CD4-positive, alpha-beta T cell treated with Interleukin-2 at 100 ng/mL for 4 hours (primary cell): ENCODE measurements at places on chromosomes 7 and 10.

DNA sequence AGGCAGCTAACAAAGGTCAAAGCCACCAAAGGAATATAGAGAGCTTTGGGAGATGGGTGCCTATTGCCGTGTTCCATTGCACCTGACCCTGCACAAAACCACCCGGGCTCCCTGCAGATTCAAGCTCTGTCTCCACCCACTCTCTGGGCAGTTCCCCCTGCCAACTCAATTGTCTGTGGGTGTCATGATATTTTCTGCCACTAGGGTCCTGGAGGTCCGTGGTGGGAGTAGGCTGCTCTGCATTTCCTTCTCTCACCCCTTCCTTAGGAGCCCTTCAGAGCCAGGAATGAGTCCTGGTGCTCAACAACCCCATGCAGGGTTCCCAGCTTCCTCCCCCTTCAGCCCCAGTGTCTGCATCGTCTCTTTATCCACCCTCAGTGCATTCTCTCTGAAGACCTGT is 34.1 kb downstream of the PNLIPRP2 start:
- DNase-seq: no peak

DNA sequence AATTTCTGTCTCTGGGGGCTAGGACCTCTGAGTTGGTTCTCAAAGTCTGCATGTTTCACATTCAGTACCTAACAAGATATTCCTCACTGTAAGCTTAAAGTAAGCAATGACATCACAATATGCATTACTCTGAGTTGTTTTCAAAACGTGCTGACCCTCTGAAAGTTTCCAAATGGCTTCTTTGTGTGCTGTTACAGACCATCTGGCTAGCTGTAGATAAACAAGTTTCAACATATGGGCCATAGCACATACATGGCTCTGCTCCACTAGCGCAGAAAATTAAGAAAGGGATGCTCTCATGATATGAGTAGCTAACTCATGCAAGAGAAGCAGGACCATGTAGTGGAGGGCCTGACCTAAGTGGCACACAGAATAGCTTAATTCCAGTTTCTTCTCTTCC is 119.0 kb downstream of the HTR7 start:
- no peak for DNase-seq

- no peak for DNase-seq
These were observed 134.9 kb upstream of the ANK3 start for GRCh38 chr10:60524541-60524940.

- no peak for DNase-seq
These were observed 98.4 kb downstream of the OSBPL3 start for GRCh38 chr7:24881623-24882022.

DNA sequence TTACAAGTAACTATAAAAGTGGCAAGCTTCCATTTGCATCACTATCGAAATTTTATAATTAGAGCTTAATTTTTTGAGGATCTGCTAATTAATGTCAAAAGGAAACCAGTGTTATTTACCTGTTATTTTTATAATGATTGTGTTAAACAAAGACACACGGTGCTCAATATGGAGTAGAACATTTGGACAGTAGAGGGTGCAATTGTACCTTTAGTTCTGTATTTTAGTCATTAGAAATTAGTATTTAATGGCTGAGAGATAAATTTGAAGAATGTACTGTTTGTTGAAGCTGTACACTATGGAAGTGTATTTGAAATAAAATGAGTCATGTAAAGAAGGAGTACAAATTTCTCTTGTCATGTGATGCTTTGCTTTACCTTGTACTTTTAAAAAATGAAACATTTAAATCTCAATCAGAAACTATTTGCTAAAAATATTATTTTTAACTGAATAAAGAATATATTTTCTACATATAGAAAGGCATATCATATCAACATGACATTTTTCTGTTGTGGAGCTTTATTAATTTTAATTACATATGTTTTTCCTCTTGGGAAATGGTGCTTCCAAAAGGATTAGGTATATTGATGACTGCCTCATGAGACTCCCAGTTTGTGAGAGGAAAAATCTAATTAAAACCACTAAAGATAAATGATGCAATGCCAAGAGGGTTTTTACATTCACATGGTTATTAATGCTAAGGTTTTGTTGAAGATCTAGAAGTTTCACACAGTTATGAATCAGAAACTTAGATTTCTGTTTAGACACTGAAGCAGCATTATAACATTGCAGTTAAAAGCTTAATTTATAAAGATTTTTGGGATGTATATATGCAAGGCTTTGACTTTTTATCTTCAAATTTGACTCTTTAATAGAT is 10.4 kb upstream of the PRKG1 start:
- DNase-seq: no peak

DNA sequence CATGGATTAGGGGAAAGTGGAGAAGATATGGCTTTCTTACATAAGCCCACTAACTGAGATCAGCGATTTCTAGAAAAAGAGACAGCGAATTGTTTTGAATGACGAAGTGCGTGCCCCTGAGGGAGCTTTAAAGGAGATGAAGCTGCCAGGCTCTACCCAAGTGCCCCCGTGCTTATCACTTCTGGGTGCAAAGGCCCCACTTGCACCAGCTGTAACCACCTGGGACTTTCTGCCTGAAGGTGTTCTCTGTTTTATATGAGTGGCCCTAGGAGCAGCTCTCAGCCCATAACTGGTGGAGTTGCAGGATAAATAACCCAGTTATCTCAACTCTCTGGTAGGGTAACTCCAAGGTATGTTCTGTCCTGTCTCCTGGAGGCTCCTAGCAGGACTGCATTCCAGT is 20.4 kb upstream of the CARD11 start:
- no peak for DNase-seq

- DNase-seq: no peak
These were observed 976 bp downstream of the NAT16 start for GRCh38 chr7:101179117-101179516.

GRCh38 chr10:77603534-77603927 is 34.1 kb downstream of the KCNMA1 start:
- DNase-seq: no peak

DNA sequence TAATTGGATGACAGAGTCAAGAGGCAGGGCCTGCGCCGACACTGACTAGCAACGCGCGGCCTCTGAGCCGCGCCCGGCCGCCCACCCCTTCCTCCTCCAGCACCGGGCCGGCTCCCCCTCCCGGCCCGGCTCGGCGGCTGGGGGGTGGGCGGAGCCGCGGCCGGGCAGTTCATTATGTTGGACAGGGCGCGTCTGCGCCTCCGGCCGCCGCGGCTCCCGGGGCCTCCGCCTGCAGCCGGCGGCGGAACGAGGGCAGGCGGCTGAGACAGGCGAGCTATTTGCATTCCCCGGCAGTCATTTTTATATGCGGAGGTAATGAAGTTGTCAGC is 106.7 kb downstream of the SNX10 start:
- DNase-seq: no peak

- DNase-seq: no peak
These were observed 66.5 kb upstream of the PRKG1 start for GRCh38 chr10:51007781-51008180.

GRCh38 chr7:131188367-131189339 is 139.0 kb upstream of the MKLN1 start:
- DNase-seq: peak; percentile 92

DNA sequence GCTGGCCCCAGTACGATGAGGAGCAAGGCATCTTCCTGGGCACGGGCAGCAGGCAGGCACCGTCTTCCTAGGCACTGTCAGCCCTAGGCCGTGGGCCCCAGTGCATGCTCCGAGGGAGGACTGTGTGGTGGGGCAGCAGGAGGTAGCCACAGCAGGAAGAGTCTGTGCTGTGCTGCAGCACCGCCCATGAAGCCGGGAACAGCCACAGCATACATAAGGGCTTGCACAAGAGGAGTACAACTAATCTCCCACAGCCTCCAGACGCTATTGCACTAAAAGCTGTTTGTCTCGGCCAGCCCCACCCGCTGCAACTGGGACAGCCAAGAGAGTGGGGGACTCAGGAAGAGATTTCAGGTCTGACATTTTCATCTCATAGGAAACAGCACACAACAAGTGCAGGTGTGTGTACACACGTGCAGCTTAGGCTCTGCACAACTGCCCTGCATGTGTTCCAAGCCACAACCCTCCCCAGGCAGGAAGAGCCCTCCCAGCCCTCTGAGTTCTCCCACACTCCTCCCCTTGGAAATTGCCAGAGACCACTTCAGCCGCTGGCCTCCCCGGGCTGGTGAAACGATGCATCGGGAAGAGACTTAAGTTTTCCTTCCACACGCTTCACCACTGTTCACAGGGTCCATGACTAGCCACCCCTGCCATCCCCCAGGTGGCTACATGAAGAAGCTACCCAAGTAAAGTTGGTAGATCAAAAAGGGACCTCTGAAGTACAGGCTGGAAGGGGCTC is 88.1 kb upstream of the DDC start:
- DNase-seq: no peak

- no peak for DNase-seq
These were observed 9.8 kb downstream of the TMEM60 start for GRCh38 chr7:77788327-77788902.

- no peak for DNase-seq
These were observed 15.0 kb downstream of the CDK14 start for GRCh38 chr7:90611115-90611514.

GRCh38 chr7:32522746-32523530 is 27.6 kb downstream of the AVL9 start:
- no peak for DNase-seq

DNA sequence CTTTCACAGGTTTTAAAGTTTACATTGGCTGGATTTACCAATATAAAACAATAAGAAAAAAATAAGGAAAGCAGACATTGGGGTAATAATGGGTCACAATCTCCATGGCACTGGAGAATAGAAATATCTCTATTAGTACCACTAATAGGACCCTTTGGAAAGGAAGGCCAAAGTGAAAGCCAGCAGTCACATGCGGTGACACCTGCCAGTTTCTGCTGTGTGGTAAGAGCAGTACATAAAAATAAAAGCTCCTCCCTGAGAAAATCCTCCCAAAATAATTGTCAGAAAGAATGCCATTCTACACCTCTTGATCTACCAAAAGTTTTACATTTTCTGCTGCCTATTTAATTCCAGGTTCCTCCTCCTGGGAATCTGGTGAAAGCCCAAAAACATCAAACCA is 30.4 kb upstream of the SLC13A1 start:
- DNase-seq: no peak

GRCh38 chr10:43172645-43173044 is 34.4 kb downstream of the CSGALNACT2 start:
- peak; percentile 10 for DNase-seq

DNA sequence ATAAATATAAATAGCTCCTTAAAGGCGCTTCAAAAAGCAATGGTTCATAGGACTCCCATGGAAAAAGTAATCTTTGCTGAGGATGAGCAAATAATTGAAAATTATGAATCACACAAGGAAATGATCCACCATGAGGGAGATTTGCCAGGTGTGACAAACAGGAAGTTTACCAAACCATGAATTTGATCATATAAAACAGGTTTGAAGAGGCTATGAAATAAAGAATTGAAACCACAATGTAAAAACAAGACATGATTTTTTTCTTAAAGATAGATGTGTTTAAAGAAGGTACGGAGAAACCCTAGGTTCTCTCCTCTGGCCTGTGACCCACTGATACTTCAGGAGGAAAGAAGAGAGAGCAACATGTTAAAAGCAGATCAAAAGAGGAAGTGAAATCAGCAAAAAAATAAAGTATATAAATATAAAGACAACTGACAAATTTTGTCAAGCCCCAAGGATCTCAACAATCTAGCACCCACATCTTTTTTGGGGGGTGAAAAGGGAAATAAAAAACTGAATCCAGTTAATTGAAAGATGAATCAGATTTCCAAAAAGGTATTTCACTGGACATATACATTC is 111.3 kb upstream of the ASAH2 start:
- DNase-seq: no peak

- DNase-seq: no peak
These were observed 456.4 kb upstream of the PFKP start for GRCh38 chr10:2610946-2611345.

- no peak for DNase-seq
These were observed 3.3 kb downstream of the GRID1 start for GRCh38 chr10:86363184-86363832.

GRCh38 chr10:100483876-100484666 is 21.3 kb downstream of the WNT8B start:
- DNase-seq: no peak

- no peak for DNase-seq
These were observed 325.4 kb downstream of the MALRD1 start for GRCh38 chr10:19373988-19374387.

DNA sequence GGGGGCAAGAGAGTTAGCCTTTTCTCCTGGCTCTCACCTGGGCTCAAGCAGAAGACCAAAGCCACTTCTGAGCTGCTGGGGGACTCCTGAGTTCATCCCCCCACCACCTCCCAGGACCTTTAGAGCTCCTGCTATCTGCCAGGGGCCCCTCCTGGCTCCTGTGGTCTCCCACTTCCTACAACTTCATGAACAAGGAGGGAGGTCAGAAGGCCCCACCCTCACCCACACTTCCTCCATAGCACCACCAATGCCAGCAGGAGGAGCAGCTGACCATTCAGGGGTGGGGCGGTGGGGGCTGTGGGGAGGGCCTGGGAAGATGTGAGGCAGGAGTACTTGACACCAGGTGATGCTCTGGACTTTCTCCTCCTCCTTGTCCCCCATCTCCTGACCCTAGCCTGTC is 32.6 kb upstream of the ADCYAP1R1 start:
- DNase-seq: no peak

DNA sequence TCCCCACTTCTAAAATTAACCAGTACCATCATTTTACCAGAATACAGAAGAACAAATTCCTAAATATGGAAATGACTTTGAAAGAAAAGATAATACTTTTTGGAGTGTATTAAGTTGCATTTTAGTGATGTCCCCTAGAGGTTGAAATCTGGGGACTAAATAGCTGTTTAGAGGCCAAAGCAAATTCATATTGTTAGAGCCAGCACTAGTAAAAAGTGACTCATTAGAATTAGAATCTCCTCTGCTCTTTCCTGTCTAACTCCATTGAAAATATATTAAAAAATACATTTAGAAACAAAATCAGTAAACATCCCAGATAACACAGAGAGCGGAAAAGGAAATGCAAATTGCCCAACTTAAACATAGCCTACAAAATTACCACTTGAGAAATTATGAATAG is 1189.6 kb upstream of the C7orf33 start:
- no peak for DNase-seq

- no peak for DNase-seq
These were observed 13.6 kb downstream of the SRI start for GRCh38 chr7:88206254-88206653.

- DNase-seq: peak; percentile 38
These were observed 10.6 kb downstream of the LRIT2 start for GRCh38 chr10:84214612-84215235.

- no peak for DNase-seq
These were observed 118.1 kb downstream of the TYW1B start for GRCh38 chr7:72709909-72710308.

- DNase-seq: no peak
These were observed 27.7 kb downstream of the PRKAG2 start for GRCh38 chr7:151849008-151849878.

- no peak for DNase-seq
These were observed 76.5 kb upstream of the DDC start for GRCh38 chr7:50641442-50642405.

GRCh38 chr10:77233466-77233865 is 404.1 kb downstream of the KCNMA1 start:
- no peak for DNase-seq

- DNase-seq: no peak
These were observed 726.9 kb downstream of the TNS3 start for GRCh38 chr7:46854958-46855473.
